ENCODE measurements at places on chromosomes 1 and 21. TPM values are rescaled to one million over a fixed set of nuclear protein-coding genes. Genes with fewer than 3 reads are reported as not detected.
A peak's percentile ranks its signal among the peaks of the same experiment; 100 is the strongest.

DNA sequence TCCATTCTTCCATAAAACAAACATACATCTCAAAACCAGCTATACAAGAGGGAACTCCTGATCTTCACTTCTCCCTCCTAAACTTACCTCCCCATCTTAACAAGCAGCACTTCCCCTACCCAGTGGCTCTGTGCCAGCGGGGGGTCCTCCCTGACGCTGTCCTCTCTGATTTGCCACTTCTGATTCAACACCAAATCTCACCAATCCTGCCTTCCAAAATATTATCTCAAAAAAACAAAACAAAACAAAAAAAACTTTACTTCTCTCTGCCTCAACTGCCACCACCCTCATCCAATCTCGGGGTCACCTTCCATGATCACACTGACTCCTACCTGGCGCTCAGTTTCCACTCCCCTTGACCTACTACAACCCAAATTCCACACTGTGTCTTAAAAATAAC lies 72.8 kb downstream of the SLC45A1 start:
- H3K36me3 ChIP-seq = peaks cover 31% of the 10 kb centered on the region
- H3K27ac ChIP-seq = no peak overlapping the region
- H3K4me1 ChIP-seq = peaks cover 39% of the 10 kb centered on the region
- DNase-seq = no peak

DNA sequence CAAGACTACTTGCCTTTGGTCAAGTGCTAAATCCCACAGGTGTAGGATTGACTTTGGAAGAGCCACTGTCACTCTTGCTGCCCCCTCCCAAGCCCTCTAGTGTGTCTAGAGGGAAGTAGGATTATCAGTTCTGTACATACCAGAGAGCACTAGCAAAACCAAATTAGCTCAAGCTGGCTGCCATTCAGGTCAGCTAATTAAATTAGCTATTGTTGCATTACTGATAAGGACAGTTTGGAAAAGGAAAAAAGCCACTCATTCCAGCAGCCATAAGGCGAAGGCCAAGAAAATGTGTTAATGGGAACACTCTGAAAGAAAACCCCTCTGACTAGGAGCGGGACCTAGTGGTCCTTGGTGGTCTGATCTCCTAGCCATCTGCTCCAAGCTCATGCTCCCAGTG lies 321.7 kb downstream of the PBX1 start:
- H3K27me3 ChIP-seq = peaks cover 3% of the 10 kb centered on the region
- H3K4me3 ChIP-seq = no peak overlapping the region
- DNase-seq = no peak
- no peaks in the 10 kb centered on the region for H3K36me3 ChIP-seq
- no peaks in the 10 kb centered on the region for H3K4me1 ChIP-seq

Gene SEC22B
- total RNA-seq = 40.8 TPM

Gene FCGR2B
- total RNA-seq = not detected

Gene ACTRT2
- total RNA-seq = not detected

DNA sequence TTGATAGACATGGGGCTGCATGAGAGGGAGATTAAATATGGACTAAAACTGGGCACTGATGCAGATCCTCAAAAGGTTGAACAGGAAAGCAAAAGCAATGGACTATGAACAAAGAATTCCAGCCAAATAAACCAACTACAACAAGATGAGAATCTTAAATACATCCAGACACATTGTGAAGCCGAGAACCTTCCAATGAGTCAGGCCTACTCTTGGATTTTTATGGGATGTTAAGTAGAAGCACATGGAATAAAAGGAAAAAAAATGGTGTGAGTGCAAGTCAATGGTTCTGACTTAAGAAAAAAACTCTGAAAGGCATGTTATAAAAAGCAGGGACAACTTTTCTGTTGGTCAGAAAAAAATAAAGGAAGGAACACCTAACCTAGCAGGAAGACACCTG lies 227.2 kb downstream of the DPYD start:
- no peak overlapping the region for H3K4me3 ChIP-seq
- no peaks in the 10 kb centered on the region for H3K27me3 ChIP-seq
- DNase-seq = no peak

- H3K4me1 ChIP-seq = peaks cover 25% of the 10 kb centered on the region
- peaks cover 4% of the 10 kb centered on the region for H3K36me3 ChIP-seq
- peak overlapping the region; percentile 27 for H3K27ac ChIP-seq
- H3K4me3 ChIP-seq = no peak overlapping the region
- DNase-seq = no peak
Observed at GRCh38 chr21:33327326-33327725, 2.6 kb downstream of the IFNAR1 start.

- no peak overlapping the region for H3K4me3 ChIP-seq
- peaks cover 10% of the 10 kb centered on the region for H3K36me3 ChIP-seq
- H3K27ac ChIP-seq = peak overlapping the region; percentile 82
- DNase-seq = no peak
Observed at GRCh38 chr1:39272027-39272797, 67.7 kb downstream of the MACF1 start.

DNA sequence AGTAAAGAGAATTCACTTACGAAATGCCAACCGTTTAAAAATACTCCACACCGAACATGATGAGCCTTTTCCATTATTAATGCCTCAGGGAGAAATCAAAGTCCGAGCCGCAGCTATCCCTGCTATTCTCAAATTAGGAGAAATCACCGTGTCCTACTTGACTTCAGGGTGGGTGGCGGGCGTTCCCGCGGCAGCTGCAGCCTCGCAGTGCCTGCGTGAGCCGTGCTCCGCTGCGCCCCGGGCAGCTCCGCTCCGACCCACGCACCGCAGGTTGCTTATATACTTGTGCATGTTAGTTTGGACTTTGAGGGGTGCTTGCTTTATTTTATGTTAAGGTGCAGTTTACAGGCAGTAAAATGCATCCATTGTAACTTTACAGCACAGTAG lies 35.6 kb upstream of the PCBP3 start:
- DNase-seq = no peak
- no peak overlapping the region for H3K27ac ChIP-seq
- H3K4me1 ChIP-seq = peaks cover 7% of the 10 kb centered on the region
- H3K27me3 ChIP-seq = peaks cover 35% of the 10 kb centered on the region

DNA sequence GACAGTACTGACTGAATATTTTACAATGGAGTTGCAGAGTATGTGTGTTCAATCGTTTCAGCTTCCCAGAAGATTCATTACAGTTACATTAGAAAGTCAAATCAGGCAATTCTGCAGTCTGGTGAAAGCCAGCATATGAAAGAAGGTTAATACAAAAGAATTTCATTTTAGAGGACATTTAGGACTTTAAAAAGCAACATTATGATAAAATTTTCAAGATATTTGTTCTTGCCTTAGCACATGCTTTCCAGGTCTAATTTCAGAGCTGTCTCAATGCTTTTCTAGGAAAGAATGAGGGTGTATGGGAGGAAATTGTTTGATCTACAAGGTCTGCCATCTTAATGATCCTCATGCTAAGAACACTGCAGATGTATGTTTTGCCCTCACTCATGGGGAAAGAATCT lies 63.2 kb downstream of the RERE start:
- H3K4me1 ChIP-seq = peaks cover 9% of the 10 kb centered on the region
- DNase-seq = no peak
- no peak overlapping the region for H3K4me3 ChIP-seq
- H3K36me3 ChIP-seq = peaks cover 3% of the 10 kb centered on the region
- H3K27ac ChIP-seq = no peak overlapping the region

Gene LGR6
- total RNA-seq = 9.4 TPM

DNA sequence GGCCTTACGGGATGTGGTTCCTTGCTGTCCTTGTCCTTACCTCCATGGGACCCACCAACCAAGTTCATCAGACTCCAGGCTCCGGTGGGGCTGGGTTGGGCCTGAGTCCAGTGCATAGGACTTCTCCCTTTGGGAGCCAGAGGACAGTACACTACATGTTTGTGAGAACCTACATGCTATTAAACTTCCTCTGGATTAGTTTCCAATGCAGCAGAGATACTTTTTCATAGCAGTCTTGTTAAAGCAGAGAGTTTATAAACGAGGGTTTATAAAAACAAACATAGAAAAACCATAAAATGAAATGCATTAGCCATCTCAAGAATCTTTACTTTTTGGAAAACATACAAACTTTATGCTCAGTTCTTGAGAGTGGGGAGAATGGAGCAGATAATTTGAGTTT lies 33.4 kb downstream of the INKA2 start:
- peaks cover 30% of the 10 kb centered on the region for H3K36me3 ChIP-seq
- H3K27me3 ChIP-seq = no peaks in the 10 kb centered on the region
- H3K4me1 ChIP-seq = peaks cover 12% of the 10 kb centered on the region
- H3K27ac ChIP-seq = peak overlapping the region; percentile 2
- DNase-seq = no peak

Gene RUNX3
- not detected for total RNA-seq

Gene RGSL1
- not detected for total RNA-seq

GRCh38 chr1:78722947-78723346 lies 73.3 kb downstream of the IFI44 start:
- peaks cover 63% of the 10 kb centered on the region for H3K4me1 ChIP-seq
- peaks cover 6% of the 10 kb centered on the region for H3K36me3 ChIP-seq
- no peak for DNase-seq
- no peak overlapping the region for H3K4me3 ChIP-seq

DNA sequence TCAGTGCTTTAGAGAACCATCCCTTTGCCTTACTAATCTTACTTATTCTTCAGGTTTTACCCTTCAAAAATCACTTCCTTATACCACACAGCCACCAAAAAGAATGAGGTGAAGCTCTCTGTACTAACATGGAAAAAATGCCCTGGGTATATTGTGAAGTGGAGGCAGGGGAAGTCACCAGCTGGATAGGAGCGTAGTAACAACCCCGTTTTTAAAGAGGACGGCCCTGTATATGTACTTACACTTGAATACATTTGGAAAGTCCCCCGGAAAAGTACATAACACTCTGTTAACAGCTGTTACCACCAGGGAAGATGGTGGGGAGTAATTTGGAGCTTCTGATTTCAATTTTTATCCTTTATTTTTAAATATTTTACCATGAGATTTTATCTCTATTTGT lies 28.2 kb upstream of the KHDRBS1 start:
- no peak overlapping the region for H3K4me3 ChIP-seq
- H3K36me3 ChIP-seq = no peaks in the 10 kb centered on the region
- peaks cover 30% of the 10 kb centered on the region for H3K4me1 ChIP-seq
- DNase-seq = no peak

DNA sequence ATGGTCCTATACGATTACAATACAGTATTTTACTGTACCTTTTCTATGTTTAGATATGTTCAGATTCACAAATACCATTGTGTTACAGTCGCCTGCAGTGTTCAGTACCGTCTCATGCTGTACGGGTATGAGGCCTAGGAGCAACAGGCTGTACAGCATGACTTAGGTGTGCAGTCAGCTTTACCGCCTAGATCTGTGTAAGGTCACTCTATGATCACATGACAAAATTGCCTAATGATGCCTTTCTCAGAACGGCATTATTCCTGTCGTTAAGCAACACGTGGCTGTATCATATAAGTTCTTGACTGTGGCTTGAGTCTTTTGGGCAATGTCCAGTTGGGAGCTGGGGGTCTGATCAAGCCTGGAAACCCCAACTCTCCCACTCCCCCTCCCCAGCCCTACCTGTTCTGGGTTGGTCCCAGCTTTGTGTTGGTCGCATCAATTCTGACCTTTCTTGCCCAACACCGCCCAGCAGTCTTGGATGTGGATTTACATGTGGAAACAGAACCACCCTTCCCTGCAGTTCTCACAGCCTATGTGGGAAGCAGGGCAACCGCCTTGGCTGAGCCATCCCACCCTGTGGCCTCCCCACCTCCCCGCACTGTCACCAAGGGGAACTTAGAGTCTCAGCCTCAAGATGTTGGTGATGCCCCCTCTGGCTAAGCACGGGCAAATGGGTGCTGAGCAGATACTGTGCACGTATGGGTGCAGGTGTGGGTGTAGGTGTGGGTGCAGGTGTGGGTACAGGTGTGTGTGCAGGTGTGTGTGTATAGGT lies 80.2 kb upstream of the ACTL8 start:
- peaks cover 7% of the 10 kb centered on the region for H3K4me1 ChIP-seq
- H3K4me3 ChIP-seq = no peak overlapping the region
- no peaks in the 10 kb centered on the region for H3K36me3 ChIP-seq
- H3K27me3 ChIP-seq = no peaks in the 10 kb centered on the region

DNA sequence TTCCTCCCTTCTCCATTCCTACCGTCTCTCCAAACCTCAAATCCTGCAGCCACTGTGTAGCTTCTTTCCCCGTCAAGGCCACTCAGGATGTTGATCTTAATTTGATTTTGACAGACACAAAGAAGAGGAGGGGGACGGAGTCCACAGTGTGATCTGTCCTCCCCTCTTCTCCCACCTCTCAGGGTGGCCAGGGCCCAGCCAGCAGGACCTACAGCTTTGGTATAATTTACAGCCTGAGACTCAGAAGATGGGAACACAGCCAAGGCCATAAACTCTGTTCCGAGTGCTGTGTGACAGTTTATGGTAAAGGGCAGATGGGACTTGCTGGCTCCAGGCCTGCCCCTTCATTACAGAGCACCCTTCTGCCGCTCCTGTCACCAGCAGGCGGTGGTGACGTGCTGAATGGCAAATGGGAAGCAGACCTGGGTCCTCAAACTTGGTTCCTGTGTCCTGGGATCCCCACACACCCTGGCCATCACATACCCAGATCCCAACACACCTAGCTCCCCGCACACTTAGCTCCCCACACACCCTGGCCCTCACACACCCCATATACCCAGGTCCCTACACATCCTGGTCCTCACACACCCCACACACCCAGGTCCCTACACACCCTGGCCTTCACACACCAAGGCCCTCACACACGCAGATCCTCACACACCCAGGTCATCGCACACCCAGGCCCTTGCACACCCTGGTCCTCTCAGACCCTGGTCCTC lies 71.6 kb downstream of the CD2 start:
- no peaks in the 10 kb centered on the region for H3K27me3 ChIP-seq
- peaks cover 10% of the 10 kb centered on the region for H3K4me1 ChIP-seq
- DNase-seq = no peak
- H3K36me3 ChIP-seq = no peaks in the 10 kb centered on the region
- no peak overlapping the region for H3K27ac ChIP-seq

Gene DLGAP3
- total RNA-seq = not detected

All from osteocyte (in vitro differentiated cells).